M059J (cell line): ENCODE measurements at places on chromosomes 3 and 15. TPM values are rescaled to one million over a fixed set of nuclear protein-coding genes. Genes with fewer than 3 reads are reported as not detected.

DNA sequence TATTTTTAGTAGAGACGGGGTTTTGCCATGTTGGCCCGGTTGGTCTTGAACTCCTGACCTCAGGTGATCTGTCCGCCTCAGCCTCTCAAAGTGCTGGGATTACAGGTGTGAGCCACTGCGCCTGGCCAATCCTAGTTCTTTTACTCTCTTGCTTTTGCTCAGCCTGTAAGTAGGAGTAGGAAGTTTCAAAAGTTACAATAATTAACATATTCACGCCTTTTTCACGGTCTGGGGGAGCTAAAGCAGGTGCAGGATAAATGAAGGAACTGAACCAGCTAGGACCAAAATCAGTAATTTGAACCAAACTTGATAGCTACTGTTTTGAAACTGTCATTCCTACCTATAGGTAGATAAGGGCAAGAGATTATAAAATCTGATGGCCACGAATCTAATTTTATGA lies 98.5 kb downstream of the CACNA1D start:
- DNase-seq = no peak

- DNase-seq = no peak
Measured at GRCh38 chr15:101233651-101234280, 18.1 kb downstream of the CHSY1 start.

DNA sequence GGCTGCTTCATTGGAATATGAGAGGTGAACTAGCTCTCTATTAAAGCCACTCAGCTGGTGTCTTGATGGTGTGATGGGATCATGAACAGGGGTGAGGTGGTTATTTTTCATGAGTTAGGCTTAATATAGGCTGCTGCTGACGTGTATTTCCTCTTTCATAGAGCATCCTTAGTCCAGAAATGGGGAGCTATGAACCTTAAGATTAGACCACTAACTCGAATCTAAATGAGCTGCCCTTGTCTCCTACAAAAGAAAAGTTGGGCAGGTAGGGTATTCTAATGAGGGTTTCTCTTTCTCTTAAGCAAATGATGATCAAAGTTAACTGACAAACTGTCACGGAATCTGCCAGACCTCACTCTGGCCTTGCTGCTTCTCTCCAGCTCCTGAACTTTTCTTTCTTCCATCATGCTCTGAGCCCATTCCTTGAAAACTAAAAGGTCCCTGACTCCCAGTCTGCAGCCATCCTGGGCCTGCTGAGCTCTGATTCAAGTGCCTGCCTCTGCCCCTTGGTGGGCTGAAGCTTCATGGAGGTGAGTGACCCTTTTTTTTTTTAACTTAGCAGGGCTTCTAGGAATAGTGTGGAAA lies at the start of gene TRIM69:
Gene TRIM69, plus strand, starts transcription at position 348 of the 585 bp plus-strand sequence. Its CDS starts 177 bp downstream, at position 525.
- DNase-seq = no peak

- DNase-seq = no peak
Measured at GRCh38 chr3:105139881-105140560, 226.7 kb upstream of the ALCAM start.

- DNase-seq = no peak
Measured at GRCh38 chr3:57963811-57964346, 44.3 kb upstream of the FLNB start.

DNA sequence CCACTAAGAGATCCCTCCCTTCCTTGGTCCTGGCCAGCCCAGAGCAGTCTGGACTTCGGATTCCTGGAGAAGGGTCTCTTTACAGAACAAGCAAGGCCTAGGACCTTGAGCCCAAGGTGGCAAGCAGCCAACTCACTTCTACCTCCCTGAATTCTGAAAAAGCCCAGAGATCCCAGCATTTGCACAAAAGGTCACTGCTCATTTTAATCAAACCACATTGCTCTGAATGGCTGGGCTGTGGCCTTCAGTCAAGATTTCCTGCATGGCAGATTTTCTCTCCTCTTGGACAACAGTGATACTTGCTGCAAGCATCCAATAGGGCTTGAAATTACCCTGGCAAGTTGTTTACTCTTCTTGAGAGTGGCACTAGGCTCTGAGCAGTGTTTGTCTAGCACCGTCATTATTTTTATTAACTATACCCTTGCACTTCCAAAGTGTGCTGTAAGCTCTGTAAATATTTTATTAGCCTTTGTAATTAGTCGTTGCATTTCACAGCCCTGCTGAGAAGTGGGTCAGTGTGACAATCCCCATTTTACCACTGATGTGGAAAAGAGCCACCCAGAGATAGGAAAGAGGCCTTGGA lies 274.7 kb upstream of the CTNNB1 start:
- DNase-seq = no peak

DNA sequence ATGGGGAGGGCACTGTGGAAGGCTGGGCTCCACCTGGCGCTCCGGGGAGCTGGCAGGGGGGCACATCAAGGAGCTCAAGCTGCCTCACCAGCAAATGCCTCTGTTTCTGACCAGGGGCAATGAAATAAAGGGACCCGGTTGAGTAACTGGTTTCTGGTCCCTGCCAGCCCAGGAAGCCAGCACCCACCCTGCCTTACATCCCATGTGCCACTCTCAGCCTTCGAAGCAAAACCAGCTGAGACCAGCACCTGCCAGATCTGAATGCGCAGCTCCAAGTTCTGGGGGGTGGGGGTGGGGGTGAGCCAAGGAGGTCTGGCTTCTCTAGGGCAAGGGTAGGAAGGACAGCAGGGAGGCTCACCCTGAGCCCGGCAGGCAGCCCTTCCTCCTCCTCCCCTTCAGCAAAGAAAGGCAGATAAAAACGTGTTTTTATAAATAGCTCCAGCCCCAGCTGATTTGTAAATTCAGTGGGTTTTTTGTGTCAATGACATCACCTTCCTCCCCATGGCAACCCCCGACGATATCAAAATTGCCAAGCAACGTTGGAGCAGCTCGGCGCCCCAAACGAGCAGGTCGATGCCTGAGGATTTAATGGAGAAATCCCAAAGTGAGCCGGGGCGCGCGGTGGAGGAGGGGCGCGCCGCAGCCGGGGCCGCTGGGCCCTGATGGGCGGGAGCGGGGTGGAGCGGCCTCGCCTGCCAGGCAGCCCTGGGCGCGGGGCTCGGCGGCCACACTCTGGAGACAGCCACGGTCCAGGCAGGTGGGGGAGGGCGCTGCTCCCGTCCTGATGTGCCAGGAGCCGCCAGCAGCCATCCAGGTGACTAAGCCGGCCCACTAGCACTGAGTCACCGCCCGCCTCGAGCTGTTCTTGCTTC lies at the start of gene PAK6:
Gene PAK6, plus strand, starts transcription at position 532 of the 872 bp plus-strand sequence. CDS start 25,723 bp downstream, outside the sequence.
- peak; percentile 93 for DNase-seq

DNA sequence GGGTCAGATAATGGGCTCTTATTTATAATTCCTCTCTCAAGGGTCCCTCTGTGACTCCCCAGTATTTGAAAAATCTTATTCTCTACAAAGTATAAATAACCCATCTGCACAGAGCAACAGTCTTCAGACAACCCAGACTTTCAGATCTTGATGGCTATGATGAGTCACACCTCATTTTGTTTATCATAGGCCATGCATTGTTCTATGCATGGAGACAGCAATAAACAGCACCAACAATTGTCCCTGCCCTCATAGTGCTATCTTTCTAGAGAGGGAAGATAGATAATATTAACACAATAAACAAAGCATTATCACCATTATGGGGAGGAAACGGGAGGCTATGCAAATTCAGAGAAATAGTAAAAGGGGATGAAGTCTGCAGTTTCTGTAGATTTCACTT lies 13.4 kb downstream of the FHIT start:
- no peak for DNase-seq

DNA sequence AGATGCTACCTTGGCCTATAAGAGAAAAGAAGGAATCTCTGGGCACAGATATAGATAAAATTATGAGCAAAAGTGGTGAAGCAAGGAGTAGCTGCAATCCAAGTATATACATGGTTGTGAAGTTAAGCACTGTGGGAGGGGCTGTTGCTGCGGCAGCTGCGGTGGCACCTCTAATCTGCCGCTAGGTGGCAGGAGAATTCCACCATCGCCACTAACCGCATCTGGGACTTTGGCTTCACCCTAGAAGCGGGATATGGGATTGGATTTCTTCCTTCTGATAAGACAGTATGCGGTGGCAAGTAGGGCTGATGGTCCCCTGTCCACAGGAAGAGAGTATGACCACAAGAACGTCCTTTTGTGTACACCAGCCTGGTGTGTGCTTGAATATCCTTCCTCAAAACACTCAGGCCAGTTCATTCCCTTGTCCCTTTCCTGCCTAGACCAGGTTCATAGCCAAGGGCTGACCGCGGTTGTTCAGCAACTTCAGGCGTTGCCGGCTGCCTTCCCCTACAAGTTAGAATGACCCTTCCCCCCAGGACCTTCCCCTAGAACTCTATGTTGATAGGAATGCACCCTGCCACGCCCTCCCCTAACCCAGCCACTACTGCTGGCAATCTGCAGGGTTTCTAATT lies 5.1 kb downstream of the MAGEL2 start:
- DNase-seq = peak; percentile 54

GRCh38 chr15:69574506-69574905 lies 121.9 kb downstream of the RPLP1 start:
- DNase-seq = no peak

GRCh38 chr3:196406811-196407470 lies 25.3 kb downstream of the UBXN7 start:
- peak; percentile 68 for DNase-seq

GRCh38 chr15:70355275-70355795 lies 257.6 kb upstream of the TLE3 start:
- no peak for DNase-seq

The CYP1A1 gene
- total RNA-seq = 1.4 and 3.3 TPM in 2 replicates
